ENCODE measurements at places on chromosomes 1 and 21. TPM values are rescaled to one million over a fixed set of nuclear protein-coding genes. Genes with fewer than 3 reads are reported as not detected.

Gene LRRC38
- not detected for total RNA-seq

Gene WDR64
- total RNA-seq = not detected

GRCh38 chr1:203287898-203288297 lies 17.4 kb upstream of the BTG2 start:
- DNase-seq = no peak

Gene RGS18
- total RNA-seq = not detected

Gene ADCY10
- total RNA-seq = under 0.01 TPM

- DNase-seq = no peak
Observed at GRCh38 chr1:193142409-193142808, 20.6 kb downstream of the CDC73 start.

DNA sequence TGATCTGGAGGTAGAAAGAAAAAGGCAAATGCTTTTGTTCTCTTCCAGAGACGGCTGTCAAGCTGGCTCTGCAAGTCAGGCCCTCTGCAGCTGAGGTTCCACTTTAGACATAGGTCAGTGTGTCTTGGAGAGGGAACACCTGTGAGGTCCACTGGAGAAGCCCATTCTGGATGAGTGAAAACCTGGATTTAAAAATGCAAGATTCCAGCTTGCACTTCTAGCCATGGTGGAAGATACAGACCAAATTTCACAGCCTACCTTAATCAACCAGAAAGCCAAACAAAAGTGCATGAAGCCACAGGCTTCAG lies 35.0 kb downstream of the AGPAT3 start:
- DNase-seq = no peak

Gene FMOD
- not detected for total RNA-seq

- no peak for DNase-seq
Observed at GRCh38 chr21:35039595-35040289, 9.4 kb downstream of the RUNX1 start.

GRCh38 chr1:53470155-53470554 lies 11.0 kb downstream of the DMRTB1 start:
- DNase-seq = no peak

DNA sequence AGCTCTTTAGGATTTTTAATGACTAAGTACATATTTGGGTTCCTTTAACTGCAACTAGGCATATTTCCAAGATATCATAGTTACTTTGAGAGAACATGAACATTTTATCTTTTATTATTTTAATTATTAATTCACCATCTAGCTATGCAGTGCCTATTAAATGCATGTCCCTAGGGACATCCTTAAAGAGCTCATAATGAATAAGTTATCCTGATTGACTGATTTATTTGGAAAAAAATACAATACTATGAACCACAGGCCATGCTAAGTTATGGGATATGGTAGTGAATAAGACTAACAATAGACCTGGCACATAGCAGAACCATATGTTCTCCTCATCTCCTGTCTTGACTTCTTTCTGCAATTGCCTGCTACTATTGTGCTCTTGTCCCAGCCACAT lies 16.4 kb upstream of the C1orf105 start:
- DNase-seq = no peak

GRCh38 chr1:203265541-203265940 lies 36.1 kb upstream of the CHIT1 start:
- DNase-seq = no peak

DNA sequence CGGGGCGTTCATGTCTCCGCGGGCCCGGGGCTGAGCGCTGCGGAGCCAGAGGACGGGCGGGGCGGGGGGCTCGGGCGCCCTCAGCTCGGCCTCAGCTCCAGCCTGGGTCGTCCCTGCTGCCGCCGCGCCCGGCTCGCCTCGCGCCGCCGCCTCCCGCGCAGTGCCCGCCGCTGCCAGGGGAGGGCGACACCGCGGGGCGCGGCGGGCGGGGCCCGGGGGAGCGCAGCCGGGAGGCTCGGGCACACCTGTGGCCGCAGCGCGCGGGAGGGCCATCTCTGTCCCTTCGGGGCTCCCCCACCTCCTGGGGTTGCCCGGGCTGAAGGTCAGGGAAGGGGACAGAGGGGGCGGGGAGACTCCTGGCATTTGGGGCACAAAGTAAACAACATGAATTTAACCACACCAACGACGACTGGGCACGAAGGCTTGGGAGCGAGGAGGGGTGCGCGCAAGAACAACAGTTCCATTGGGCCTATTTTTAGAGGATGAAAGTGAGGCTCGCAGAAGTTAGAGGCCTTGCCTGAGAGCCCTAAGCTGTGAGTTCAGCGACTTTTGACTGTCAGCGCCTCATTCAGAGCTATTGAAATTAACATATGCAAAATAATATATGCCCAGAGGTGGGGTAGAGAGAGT lies at the start of gene FAM131C:
FAM131C (minus strand) TSS at position 162 of the 630 bp plus-strand sequence. CDS start 209 bp downstream, outside the sequence.
- DNase-seq = no peak

- no peak for DNase-seq
Observed at GRCh38 chr1:28439320-28439719, 66.5 kb upstream of the RCC1 start.

DNA sequence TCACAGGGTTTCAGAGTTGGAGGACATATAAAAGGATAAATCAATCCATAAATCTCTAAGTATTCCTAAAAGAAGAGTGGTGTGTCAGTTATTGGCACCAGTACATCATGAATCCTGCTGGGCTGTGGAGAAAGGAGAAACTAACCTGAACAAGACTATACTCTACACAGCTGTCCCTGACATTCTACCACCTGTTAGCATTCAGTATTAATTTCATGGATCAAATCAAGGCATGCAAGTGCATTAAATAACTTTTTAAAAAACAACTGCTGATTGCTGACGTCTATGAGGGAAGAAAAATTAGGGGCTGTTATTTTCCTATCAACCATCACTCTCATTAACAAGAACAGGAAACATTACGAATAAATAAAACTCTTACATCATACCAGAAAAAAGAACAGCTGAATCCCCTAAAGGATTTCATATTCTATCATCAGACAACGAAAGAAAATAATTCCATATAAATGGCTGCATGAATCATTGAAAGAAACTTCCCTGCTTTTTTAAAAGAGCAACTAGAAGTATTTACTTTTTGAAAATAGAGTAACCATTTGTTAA lies 121.7 kb downstream of the ATF6 start:
- DNase-seq = no peak

DNA sequence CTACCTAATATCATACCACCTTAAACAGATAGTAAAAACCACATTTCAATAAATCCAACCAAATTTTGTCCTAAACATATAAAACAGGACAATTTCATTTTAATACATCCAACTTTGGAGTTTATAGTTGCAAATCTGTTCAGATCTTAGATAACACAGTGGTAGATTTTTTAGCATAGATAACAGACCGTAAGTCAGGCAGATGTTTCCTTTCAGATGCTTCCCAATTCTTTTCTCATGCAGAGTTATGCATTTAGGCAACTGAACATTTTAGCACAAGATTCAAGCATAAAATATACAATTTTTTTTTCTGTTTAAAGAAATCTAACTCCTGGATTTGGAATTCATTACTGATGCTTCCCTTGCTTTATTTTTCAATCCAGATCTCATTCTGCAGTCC lies 156.5 kb upstream of the ZNHIT6 start:
- peak; percentile 6 for DNase-seq

Gene ARHGEF19
- total RNA-seq = 10.7 TPM

Gene XCL1
- total RNA-seq = not detected

GRCh38 chr1:100816049-100816448 lies 78.6 kb downstream of the EXTL2 start:
- DNase-seq = no peak

Gene CPT2
- 17.4 TPM for total RNA-seq

Gene VANGL2
- 0.10 TPM for total RNA-seq

- DNase-seq = peak; percentile 75
Observed at GRCh38 chr1:109969146-109969829, 15.3 kb upstream of the AHCYL1 start.

DNA sequence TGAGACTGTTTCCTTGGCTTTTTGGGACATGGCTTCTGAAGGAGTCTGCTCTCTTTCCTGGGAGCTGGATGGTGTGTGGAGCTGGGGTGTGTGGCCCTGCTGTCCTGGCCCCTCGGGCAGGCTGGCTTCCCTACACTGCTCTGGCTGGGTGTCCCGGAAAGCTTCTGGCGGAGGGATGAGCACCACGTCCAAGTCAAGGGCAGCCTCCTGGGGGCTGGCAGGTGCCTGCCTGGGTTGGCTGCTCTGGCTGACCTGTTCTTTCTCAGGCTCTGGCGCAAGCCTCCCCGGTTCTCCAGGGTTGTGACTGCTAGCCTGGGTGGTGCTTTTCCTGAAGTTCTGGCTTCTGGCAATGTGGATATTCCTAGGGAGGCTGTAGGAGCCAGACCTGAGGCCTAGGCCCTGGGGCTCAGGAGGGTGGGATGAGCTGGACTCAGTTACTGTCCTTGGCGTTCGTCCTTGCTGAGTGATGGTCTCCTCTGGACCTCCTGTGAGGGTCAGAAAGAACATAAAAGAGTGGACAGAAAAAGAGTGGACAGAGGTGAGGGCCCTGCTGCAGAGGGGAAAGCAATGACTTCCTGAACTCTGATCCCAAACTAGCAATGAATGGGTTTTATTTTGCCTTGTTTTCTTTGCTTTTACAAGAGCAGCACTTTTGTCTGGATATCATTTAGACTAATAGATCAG lies 9.4 kb downstream of the C1orf116 start:
- no peak for DNase-seq

DNA sequence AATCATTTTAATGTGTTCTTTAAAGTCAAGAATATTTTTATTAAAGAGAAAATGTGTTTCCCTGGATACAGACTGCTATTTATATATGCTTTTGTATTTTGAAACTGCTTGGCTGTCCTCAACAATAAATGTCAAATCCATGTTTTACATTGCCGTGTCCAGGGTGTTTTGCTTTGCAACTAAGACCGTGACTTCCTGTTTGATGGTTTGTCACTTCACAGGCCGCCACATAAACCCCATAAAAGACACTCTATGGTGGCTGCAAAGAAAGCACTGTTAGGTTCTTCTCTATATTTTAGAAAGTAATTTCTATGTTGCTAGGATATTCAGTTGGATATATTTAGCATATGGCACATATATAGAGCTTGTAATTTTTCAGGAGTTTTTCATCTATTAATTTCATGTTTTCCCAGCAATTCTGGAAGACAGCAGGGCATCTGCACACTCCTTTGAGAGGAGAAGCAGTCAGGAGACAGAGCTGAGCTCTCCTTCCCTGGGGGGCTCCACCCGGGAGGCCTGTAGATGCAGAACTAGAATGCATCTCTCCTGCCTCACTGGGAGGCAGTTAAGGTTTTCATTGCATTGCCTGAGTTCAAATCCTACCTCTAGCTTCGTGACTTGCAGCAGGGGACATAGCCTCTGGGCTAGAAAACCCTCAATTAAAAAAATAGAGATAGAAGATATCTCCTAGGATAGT lies 33.1 kb downstream of the PRDM2 start:
- DNase-seq = no peak

DNA sequence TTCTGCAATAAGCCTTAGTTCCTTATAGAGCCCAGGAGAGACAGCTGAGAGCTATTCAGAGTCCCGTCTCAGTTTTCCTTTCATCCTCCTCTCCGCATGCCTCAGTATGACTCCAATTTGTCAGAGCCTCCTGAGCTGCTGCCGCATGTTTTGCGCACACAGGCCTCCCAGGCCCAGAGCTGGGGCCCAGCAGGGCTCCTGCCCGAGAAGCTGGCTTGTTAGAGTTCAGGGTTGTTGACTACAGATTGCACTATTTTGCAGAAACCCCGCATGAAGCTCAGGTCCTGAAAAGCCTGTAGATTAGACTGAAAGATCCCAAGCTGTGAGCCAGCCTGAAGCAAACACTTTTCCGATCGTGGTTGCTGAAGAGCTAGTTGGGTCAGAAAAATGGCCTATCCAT lies 51.5 kb downstream of the IGSF5 start:
- DNase-seq = no peak

DNA sequence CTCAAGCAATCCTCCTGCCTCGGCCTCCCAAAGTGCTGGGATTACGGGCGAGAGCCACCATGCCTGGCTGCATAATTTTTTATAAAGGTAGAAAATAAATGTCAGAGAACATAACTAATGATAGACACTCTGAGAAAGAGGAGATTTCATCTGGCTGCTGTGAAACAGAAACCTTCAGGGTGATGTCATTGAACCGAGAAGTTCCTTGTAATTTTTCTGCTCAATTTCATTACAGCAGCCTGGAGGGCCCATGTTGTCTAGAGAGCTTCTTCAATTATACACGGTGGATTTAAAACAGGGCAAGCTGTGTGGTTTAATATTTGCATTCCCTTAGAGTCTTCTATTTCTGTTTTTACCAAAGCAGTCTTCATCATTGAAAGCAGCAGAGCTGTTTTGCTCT lies 64.3 kb upstream of the MORC3 start:
- no peak for DNase-seq

Gene FOXD3
- total RNA-seq = 0.96 TPM

DNA sequence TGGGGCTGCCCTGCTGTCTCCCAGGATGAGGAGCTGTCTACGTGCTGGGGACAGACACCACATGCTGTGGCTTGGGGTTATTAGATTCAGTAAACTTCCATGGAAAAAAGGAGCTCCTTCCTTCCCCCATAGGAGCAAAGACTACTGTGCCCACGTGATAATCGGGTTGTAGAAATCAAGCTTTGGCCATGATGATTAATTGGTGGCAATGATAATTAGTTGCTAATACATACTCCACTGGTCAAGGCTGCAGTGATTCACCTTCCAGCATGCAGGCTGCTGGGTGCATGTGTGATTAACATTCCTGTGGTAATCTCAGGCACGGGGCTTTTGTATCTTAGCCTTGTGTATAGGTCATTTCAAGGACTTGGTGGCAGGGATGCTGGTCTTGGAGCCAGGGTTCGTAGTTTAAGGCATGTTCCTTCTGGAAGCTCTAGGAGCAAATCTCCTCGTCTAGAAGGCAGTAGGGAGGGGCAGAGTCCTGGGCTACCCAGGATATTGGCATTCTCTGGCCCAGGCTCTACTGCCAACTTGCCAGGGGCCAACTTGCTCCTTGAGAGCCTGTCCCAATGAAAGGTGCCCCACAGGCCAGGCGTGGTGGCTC lies 41.4 kb downstream of the TMCO4 start:
- DNase-seq = peak; percentile 88

- DNase-seq = no peak
Observed at GRCh38 chr1:76093522-76094312, 19.2 kb downstream of the ST6GALNAC3 start.

- DNase-seq = no peak
Observed at GRCh38 chr1:65694933-65695332, 97.8 kb upstream of the PDE4B start.

Gene C1orf167
- not detected for total RNA-seq

Gene KRTAP13-2
- total RNA-seq = not detected

Gene RAB42
- total RNA-seq = 1.9 TPM
